ENCODE measurements at places on chromosomes 2 and 18.

- DNase-seq = no peak
Observed at GRCh38 chr2:190069936-190070696, 7.6 kb upstream of the MSTN start.

DNA sequence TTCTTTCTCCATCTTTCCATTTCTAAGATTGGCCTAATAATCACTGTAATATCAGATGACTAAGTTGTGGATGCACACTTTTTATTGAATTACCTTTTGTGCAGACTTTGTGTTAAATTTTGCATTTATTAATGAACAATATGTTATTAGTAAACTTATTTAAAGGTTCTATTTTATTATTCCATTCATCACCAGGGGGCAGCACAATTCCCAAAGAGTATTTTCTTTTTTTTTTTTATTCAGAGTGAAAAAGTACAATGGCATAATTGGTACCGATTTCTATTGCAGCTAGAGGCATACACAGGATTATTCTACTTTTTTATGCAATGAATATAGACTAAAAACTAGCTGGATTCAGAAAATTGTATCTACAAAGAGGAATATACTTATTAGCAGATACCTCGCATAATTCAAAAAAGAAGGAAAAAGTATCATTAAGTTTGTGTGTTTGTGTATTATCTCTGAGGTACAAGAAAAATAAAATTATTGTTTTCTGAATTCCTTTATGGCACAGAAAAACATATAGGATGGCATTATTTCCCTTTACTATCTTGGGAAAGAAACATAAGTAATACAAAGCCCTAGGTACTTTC is 390.6 kb downstream of the ERBB4 start:
- DNase-seq = no peak

GRCh38 chr2:46480562-46480961 is 1.2 kb downstream of the TMEM247 start:
- no peak for DNase-seq

DNA sequence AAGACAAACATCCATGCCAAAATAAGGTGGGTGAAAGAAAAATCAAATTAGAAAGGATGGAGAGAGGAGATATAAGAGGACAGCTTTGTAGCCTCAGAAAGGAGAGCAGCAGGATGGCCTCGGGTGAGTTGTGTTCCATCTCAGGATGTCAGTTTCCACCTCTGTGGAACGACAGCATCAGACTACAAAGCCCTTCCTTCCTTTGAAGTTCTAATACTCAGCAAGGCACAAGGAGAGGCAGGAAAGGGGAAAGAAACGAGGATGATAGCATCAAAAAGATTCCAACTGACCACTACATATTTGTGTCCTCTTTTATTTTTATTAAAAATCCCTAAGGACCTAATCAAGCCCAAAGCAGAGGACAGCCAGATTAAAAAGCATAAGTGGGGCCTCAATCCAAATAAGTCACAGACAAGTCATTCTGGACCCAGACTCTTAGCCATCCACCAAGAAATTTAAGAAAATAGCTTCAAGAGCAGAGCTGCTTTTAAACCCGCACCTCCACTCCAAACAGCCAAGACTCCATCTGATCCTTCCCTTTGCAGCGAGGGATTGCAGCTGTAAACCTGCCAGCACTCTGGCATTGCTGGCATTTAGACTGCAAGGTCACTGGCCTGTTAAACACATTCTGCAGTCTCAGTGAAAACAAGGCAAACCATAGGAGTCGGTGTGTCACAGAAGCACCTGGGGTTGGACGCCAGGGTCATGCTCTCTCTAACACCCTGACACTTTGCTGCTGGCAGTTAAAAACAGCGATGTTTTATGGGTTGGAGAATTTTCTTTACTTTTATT is 314.5 kb upstream of the CHAC2 start:
- DNase-seq = no peak

DNA sequence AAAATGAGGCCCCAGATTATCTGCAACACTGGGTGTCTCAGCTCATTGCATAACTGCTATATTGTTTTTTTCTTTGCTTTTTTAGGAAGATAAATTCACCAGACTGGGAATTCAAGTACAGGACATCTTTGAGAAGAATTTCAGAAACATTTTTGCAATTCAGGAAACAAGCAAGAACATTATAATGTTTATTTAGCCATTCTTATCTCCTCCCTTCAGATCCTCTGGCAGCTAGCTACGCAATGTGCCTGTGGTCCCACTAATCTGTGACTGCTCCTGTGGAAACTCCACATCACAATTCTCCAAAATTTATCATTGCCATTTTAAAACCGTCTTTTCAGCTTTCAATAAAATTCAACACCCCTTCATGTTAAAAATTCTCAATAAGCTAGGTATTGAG is 126.8 kb downstream of the SP100 start:
- no peak for DNase-seq

GRCh38 chr18:47577520-47577919 is 326.1 kb upstream of the SKOR2 start:
- no peak for DNase-seq

- DNase-seq = no peak
Observed at GRCh38 chr2:172922306-172922705, 153.3 kb upstream of the MAP3K20 start.

- no peak for DNase-seq
Observed at GRCh38 chr2:163081754-163082153, 243.2 kb upstream of the KCNH7 start.

DNA sequence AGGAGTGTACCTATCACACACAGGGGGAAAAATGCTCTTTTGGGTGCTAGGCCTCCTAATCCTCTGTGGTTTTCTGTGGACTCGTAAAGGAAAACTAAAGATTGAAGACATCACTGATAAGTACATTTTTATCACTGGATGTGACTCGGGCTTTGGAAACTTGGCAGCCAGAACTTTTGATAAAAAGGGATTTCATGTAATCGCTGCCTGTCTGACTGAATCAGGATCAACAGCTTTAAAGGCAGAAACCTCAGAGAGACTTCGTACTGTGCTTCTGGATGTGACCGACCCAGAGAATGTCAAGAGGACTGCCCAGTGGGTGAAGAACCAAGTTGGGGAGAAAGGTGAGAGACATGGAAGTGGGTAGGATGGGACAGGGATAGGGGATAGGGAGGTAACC is 12.2 kb downstream of the DHRS9 start:
- no peak for DNase-seq

- DNase-seq = no peak
Observed at GRCh38 chr2:149188291-149188690, 142.1 kb upstream of the LYPD6 start.

GRCh38 chr2:173545364-173545763 is 190.7 kb downstream of the CDCA7 start:
- no peak for DNase-seq

DNA sequence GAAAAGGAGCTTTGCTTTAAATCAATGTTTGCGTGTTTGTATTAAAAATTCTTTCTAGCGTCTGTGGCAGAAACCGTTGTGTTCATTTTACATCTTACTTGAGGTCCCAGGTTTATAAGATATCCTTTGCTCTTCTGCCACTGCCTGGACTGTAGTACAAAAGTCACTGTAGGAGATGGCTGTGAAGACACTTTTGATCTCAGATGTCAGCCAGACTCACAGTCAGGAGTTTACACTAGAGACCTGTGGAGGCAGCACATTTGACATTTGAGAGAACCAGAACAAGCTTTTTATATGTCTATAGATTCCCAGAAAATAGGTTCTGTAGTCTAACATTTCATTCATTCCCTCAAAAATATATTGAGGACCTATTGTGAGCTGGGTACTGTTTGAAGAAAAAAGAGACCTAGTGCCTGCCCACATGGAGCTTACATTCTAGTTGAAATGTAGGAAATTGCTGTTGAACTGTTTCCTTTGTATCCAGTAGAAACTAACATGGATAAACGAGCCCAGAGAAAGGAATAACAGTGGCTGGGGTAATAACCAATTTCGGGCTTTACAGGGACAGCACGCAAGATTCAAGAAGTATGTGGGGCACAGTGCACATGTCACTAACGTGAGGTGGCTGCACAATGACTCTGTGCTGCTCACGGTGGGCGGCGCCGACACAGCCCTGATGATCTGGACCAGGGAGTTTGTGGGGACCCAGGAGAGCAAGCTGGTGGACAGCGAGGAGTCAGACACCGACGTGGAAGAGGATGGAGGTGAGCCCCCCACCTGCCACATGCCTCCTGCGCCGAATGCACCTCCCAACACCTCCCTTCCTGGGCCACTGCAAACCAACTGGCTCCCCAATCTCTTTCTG is 122.3 kb downstream of the RTN4 start:
- no peak for DNase-seq

DNA sequence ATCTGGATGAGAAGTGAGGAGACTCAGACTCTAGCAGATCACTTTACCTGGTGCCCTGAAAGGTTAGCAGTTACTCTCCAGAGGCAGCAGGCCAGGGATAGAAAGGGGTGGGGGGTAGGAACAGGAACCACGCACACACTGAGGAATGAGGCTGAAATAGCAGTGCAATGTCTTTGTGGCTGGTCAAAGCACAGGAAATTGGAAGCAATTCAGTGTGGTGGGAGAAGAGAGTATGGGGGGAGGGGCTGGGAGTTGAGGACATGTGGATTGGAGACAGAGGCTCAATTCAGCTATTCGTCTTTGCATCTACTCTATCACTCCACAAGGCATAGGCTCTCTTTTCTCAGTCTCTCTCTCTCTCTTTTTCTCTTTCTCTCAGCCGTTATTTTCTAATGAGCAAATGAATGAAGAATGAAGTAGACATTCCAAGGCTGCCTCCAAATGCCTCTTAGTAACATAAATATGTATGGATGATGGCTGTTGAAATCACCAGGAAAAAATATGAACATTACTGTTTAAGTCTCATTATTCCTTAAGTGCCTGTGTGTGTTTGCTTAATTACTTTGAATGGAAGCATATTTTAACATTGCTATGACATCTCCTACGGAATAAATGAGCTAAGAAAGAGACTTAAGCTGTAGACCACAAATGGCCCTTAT is 979.4 kb downstream of the TSN start:
- no peak for DNase-seq

DNA sequence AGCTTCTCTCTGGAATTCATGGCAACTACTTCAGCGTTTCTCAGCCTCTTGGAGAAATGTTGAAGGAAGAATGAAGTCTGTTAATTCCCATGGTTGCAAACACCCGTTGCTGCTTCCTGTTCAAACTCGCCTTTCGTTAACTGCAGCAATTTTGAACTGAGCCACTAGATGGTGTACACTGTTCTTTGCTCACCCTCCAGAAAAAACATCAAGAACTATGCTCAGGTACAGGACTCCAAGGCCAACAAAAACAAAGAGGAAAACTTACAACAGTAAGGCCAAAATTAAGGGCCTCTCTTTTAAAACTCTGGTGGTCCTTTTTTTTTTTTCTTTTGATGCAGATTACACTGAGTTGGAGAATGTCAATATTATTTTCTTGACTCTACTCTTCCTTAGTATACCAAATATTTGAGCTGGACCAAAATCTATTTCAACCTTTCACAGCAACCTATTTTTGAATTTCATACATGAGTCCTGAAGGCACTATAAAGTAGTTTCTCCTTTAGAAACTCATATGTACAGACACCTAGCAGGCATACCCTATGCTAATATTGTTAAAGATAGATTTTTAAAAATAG is 58.2 kb downstream of the KLHL14 start:
- DNase-seq = peak; percentile 77

DNA sequence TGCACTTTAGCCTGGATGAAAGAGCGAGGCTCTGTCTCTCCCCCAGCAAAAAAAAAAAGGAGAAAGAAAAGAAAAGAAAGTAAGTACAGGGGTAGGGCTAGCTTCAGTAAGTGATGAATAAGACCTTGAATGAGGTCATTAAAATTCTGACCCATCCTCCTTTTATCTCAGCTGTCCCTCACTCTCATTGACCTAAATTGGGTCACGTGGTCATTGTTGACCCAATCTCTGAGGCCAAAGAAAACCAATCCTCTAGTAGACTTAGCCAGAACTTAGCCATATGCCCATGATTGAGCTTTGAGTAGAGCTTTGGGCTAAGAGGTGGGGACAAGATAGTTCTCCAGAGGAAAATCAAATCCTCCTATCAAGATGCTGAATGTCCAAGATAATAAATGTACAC is 149.3 kb downstream of the PDE11A start:
- no peak for DNase-seq

DNA sequence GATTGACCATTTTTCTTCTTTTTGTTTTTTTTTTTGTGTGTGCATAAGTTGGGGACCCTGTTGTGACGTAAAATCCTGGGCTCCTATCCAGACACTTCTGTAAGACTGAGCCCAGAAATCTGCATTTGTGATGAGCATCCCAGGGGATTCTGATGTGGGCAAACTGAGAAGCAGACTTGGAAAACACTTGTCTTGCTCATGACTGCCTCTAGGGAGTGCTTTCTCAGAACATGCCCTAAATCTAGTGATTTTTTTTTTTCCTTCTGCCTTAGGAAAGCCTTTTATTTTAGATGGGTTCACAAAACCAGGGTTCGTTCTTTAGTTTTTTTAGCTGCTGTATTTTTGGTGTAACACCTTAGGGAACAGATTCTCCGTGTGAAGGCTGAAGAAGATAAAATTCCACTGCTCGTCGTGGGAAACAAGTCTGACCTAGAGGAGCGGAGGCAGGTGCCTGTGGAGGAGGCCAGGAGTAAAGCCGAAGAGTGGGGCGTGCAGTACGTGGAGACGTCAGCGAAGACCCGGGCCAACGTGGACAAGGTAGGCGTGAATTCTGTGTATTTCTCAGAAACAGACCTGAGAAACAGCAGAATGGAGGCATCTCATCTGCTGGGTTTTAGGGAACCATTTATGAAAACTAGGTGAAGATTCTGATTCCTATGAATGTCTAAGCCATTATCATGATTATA is 36.7 kb downstream of the RALB start:
- no peak for DNase-seq

- DNase-seq = no peak
Observed at GRCh38 chr2:10345813-10346212, 43.1 kb downstream of the HPCAL1 start.

DNA sequence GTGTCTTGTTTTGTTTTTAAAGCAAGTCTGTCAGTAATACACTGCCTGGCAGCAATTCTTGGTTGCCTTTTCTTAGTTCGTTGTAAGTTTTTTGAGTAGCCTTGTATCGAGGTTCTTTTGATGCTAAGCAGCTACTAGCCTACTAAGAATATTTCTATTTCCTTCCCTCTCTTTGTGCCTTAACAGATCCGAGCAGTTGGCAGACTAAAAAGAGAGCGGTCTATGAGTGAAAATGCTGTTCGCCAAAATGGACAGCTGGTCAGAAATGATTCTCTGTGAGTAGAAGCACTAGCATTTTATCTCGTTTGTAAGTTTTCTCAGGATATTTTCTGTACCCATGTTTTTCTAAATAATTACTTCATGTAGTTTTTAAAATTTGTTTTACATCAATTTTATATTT is 15.1 kb downstream of the MFF start:
- DNase-seq = no peak

GRCh38 chr18:72075040-72075439 is 469.1 kb downstream of the CBLN2 start:
- no peak for DNase-seq

GRCh38 chr2:144242311-144242710 is 277.6 kb downstream of the ZEB2 start:
- no peak for DNase-seq

Measured in NCI-H774 (cell line).